Prostate gland (tissue), 2 donors: ENCODE measurements at places on chromosomes 2 and 18. TPM values are rescaled to one million over a fixed set of nuclear protein-coding genes. Genes with fewer than 3 reads are reported as not detected.

Gene HOXD9
- 29.1 TPM for total RNA-seq

Gene VWC2L
- not detected for total RNA-seq

Gene TOGARAM2
- 0.62 TPM for total RNA-seq

GRCh38 chr18:13371689-13372418 lies 153.3 kb downstream of the LDLRAD4 start:
- H3K4me1 ChIP-seq = peaks cover 4% of the 10 kb centered on the region
- no peaks in the 10 kb centered on the region for H3K27me3 ChIP-seq
- DNase-seq = no peak
- H3K36me3 ChIP-seq = no peaks in the 10 kb centered on the region
- no peak overlapping the region for H3K27ac ChIP-seq

- H3K4me3 ChIP-seq = no peak overlapping the region
- no peaks in the 10 kb centered on the region for H3K4me1 ChIP-seq
- no peaks in the 10 kb centered on the region for H3K36me3 ChIP-seq
- no peaks in the 10 kb centered on the region for H3K27me3 ChIP-seq
Measured at GRCh38 chr2:197926673-197927072, 122.3 kb downstream of the PLCL1 start.

Gene PLEKHH2
- total RNA-seq = 25.2 TPM

DNA sequence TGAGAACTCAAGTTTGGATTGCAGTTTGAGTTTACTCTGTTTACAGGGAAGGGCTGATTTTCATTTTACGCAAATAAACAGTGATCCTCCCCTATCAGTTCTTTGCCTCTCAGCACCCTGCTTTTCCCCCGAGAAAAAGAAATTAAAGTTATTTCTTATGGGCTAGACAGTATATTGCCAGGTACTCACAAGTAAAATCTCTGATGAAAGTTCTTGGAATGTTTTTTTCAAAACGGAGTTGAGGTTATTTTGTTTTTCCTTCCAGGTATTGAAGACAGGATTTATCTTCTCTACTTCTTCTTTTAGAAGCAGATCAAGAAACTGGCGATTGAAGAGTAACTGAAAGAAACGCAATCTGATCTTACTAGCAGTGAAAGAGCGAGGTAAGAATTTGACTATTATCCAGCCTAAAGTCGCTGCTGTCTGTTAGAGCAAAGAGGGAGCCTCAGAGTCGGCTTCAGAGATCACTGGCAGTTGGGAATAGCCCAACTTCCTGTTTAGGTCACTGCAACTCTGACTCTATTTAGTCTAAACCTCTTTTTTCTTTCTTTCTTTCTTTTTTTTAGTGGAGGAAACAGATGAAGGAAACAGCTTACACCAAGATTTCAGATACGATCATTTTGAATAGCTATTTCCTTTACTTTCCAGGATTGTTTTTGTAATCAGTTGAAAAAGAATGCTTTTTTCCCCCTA lies at the start of gene TFPI:
Gene TFPI, minus strand, starts transcription at position 425 of the 693 bp plus-strand sequence. CDS start 50,667 bp downstream, outside the sequence.
- H3K27me3 ChIP-seq = no peaks in the 10 kb centered on the region
- no peak for DNase-seq
- H3K36me3 ChIP-seq = no peaks in the 10 kb centered on the region
- H3K27ac ChIP-seq = peak within 1 kb of the TSS; percentile 28
- H3K4me1 ChIP-seq = no peaks in the 10 kb centered on the region

Gene MALL
- total RNA-seq = 18.5 TPM

DNA sequence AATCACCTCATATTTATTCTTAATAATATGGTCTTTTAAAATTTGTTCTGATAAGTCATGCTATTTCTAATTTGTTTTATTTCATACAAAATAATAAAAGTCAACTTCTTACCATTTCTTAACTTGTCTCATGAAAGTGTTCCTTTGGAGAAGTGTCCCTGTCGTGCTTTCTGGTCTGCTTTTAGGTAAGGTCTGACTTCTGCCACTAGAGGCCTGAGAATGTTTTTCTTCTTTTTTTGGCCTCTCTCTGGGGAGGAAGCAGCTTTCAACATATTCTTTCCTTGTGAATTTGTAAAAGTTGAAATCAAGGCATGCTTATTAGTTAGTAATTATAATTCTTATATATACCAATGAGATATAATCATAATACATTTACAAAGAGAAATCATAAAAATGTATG lies 39.4 kb downstream of the MAP2 start:
- H3K27me3 ChIP-seq = no peaks in the 10 kb centered on the region
- no peaks in the 10 kb centered on the region for H3K36me3 ChIP-seq
- no peaks in the 10 kb centered on the region for H3K4me1 ChIP-seq
- no peak overlapping the region for H3K4me3 ChIP-seq

DNA sequence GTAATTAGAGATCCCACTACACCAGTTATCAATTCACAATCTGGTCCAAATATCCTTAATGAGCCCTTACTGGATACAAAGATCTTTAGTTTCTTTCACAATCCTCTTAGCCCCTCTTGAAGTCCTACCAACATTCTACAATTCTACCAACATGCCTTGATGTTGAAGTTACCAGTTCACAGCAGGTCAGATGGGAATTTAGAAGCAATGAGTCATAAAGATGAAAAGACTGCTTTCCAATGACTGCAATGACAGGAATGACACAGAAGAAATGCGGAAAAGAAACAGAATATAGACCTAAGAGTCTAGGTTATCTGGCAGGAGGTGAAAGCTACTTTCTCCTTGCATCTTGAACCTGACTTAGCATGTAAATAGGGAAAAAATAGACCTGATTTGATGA lies 24.5 kb downstream of the RTTN start:
- H3K36me3 ChIP-seq = no peaks in the 10 kb centered on the region
- no peaks in the 10 kb centered on the region for H3K4me1 ChIP-seq
- H3K4me3 ChIP-seq = no peak overlapping the region
- H3K27me3 ChIP-seq = no peaks in the 10 kb centered on the region
- no peak overlapping the region for H3K27ac ChIP-seq
- no peak for DNase-seq

DNA sequence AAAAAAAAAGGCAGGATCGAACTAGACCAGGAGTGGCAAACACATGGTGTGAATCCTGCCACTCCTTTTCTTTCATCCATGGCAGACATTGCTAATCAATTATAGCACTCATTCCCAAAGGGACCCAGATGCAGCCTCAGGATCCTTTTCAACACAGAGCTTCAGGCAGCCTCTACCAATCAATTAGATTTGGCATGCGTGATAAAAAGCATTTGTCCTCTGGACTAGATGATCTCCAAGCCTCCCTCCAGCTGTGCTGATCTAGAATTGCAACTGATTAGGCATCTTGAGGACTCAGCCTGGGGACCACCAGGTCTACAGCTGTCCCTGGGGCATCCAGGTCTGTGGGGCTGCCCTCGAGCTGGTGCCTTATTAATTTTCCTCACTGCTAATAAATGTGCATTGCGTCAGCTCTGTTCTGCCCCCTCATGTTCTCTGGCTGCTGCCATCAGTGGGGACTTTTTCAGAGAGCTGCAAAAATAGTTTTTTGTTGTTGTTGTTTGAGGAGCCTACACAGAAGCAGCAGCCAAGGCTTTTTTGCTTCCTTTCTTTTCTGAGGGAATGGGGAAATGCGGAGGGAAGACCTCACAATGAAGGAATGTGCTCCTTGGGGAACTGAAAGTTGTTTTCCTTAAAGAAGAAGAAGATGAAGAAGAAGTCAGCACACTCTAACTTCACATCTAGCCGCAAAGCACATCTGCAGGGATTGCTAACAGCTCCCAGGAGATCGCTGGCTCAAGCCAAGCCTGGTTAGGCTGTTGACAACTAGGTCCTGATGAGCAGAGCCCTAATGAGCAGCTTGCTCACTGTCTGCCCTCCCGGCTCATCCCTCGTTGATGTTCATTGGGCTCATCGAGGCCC lies 8.8 kb upstream of the ATOH8 start:
- H3K36me3 ChIP-seq = no peaks in the 10 kb centered on the region
- peak overlapping the region; percentile 91 for H3K27ac ChIP-seq
- peaks cover 29% of the 10 kb centered on the region for H3K4me1 ChIP-seq
- no peaks in the 10 kb centered on the region for H3K27me3 ChIP-seq
- no peak for DNase-seq

DNA sequence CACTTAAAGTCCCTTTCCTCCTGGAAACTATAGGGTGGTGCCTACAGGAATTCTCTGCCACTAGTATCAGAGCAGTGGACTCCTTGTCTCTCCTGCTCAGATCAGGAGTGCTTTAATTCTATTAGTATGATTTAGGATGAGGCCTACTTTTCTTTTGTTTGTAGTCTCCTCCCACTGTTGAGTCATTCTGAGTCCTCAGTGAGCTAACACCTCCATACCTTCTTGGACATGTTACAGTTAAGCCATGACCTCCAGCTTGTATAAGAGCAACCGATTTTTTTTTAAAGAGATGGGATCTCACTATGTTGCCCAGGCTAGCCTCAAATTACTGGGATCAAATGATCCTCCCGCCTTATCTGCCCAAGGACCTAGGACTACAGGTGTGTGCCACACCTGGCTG lies 48.7 kb upstream of the OTOF start:
- H3K36me3 ChIP-seq = no peaks in the 10 kb centered on the region
- DNase-seq = no peak
- no peak overlapping the region for H3K27ac ChIP-seq
- no peaks in the 10 kb centered on the region for H3K27me3 ChIP-seq
- H3K4me3 ChIP-seq = no peak overlapping the region

DNA sequence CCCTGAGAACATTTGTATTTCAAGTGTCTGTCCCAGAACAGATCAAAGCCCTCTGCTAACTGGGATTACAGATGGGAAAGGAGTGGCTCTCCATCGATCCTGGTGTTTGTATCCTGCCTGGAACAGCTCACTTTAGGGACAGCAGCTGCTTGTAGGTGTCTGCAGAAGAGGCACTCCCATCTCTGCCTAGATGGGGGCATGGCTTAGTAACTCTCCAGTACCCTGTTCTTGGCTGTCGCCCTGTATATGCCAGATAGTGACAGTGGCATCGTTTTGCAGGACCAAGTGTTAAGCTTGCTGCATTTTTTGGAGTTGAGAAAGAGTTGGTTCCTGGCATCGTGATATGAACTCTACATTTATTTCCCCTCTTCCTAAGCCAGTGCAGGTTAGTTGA lies 189.9 kb downstream of the SH3RF3 start:
- no peaks in the 10 kb centered on the region for H3K27me3 ChIP-seq
- H3K4me1 ChIP-seq = peaks cover 18% of the 10 kb centered on the region
- peak overlapping the region; percentile 53 for H3K27ac ChIP-seq
- no peaks in the 10 kb centered on the region for H3K36me3 ChIP-seq
- no peak overlapping the region for H3K4me3 ChIP-seq
- DNase-seq = no peak

Gene TUBB8B
- 1.0 TPM for total RNA-seq

DNA sequence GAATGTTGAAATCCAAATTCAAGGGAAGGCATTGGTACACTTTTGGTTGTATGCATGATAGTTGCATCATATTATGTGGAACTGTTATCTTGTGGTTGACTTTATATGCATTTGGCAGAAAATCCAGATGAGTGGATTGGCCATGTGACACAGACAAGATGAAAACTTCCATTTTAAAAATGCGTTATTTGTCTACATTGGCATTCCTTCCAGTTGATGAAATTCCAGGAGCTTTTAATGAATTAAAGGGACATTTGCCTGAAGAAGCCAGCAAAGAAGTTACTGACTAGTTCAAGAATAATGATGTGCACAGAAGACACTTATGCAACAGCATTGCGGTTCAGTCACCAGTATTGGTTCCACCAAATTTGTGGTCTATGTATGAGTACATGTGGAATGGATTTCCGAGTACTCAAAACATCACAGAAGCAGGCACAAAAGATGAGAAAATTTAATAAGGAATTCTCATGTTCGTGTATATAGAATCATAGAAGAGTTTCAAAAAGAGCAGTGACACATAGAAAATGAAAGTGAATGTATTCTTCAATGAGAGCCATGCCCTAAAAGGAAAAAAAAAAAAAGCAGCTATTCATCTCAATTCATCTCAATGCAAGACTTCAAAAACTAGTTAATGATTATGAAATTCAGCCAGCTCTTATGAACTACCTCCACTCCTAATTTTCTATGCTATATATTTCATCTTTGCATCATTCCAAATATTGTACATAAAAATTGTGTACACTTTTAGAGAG lies 232.1 kb downstream of the RBM43 start:
- H3K27ac ChIP-seq = no peak overlapping the region
- H3K27me3 ChIP-seq = peaks cover 3% of the 10 kb centered on the region
- no peaks in the 10 kb centered on the region for H3K36me3 ChIP-seq
- no peaks in the 10 kb centered on the region for H3K4me1 ChIP-seq
- H3K4me3 ChIP-seq = no peak overlapping the region
- DNase-seq = no peak

GRCh38 chr18:77170890-77171410 lies 38.4 kb upstream of the MBP start:
- H3K4me3 ChIP-seq = no peak overlapping the region
- no peak overlapping the region for H3K27ac ChIP-seq
- no peaks in the 10 kb centered on the region for H3K4me1 ChIP-seq
- no peaks in the 10 kb centered on the region for H3K27me3 ChIP-seq
- DNase-seq = no peak

DNA sequence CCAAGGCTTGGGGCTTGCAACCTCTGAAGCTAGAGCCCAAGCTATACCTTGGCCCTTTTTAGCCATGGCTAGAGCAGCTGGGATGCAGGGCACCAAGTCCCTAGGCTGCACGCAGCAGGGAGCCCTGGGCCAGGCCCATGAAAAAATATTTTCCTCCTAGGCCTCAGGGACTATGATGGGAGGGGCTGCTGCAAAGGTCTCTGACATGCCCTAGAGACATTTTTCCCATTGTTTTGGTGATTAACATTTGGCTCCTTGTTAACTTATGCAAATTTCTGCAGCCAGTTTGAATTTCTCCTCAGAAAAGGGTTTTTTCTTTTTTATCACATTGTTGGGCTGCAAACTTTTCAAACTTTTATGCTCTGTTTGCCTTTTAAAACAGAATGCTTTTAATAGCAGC lies 56.9 kb upstream of the LHCGR start:
- no peaks in the 10 kb centered on the region for H3K36me3 ChIP-seq
- H3K27me3 ChIP-seq = no peaks in the 10 kb centered on the region
- H3K4me3 ChIP-seq = no peak overlapping the region
- H3K4me1 ChIP-seq = no peaks in the 10 kb centered on the region
- no peak overlapping the region for H3K27ac ChIP-seq

GRCh38 chr2:108978709-108979111 lies 10.3 kb downstream of the EDAR start:
- no peaks in the 10 kb centered on the region for H3K27me3 ChIP-seq
- DNase-seq = no peak
- H3K4me1 ChIP-seq = no peaks in the 10 kb centered on the region
- H3K4me3 ChIP-seq = no peak overlapping the region

DNA sequence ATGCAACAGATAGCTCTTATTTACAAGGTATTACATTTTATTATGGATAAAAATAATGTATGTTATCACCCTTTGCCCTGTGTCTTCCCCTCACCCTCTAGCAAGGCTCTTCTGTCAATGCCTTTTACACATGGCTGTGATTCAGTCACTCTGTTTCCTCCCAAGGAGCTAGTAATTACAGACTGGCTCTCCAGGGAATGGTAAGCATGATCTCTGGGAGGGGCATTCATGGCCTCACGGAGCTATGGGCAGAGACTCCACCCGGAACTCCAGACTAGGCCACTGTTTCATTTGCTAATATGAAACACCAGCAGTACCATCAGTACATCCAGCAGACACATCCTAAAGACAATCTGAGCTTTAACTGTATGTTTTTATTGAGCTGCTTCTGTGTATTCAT lies 410.9 kb upstream of the CYRIA start:
- no peaks in the 10 kb centered on the region for H3K36me3 ChIP-seq
- DNase-seq = no peak
- no peak overlapping the region for H3K27ac ChIP-seq
- H3K4me3 ChIP-seq = no peak overlapping the region
